ENCODE measurements at places on chromosomes 12 and 14.

GRCh38 chr12:93918900-93919299 lies 229.5 kb upstream of the PLXNC1 start:
- DNase-seq = no peak

DNA sequence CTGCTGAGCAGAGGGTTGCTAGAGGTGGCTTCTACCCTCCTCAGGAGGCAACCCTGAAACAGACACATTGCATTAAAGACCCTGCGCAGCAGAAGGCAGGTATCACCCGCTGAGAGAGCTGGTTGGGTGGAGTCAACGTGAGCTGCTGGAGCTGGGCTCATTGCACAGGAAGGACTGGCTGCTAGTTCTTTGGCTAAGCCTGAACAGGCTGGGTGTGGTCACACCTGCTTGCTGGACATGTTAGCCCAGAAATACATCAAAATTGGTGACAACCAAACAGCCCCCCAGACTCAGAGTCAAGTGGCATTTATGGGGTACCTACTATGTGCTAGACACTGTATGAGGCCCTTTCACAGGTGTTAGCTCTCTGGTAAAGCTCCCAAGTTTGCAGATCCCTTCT lies 33.8 kb upstream of the IRF2BPL start:
- DNase-seq = no peak

DNA sequence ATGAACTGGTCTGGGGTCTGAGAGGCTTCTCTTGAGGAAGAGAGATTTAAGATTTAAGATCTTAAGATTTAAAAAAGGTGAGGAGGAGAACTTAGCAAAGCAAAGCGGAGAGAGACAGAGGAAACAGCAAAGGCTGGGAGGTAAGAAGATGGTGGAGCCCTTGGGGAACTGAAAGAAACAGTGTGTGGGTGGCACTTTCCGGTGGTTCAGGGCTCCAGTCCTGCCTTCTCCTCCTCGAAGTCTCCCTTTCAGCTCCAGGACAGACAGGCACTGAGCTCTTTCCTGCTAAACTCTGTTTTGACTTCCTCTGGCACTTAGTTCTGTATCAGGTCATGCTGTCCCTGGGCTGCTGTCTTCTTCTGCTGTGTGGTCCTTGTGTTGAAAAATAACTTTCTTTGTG lies 298.7 kb upstream of the SRRM4 start:
- no peak for DNase-seq

- DNase-seq = no peak
Measured at GRCh38 chr12:67540920-67541624, 107.5 kb upstream of the DYRK2 start.

GRCh38 chr14:69690042-69690441 lies 76.9 kb upstream of the SRSF5 start:
- no peak for DNase-seq

GRCh38 chr14:100059438-100059781 lies 5.8 kb upstream of the EVL start:
- DNase-seq = no peak

Data from NT2/D1 (cell line).